ENCODE measurements at places on chromosomes 12 and 14. TPM values are rescaled to one million over a fixed set of nuclear protein-coding genes. Genes with fewer than 3 reads are reported as not detected.

The CLEC6A gene
- not detected for total RNA-seq

The SP1 gene
- total RNA-seq: 51.1 TPM

The SAMD15 gene
- 8.5 TPM for total RNA-seq

The FOXN4 gene
- total RNA-seq: not detected

The GDF3 gene
- total RNA-seq: not detected

The STON2 gene
- total RNA-seq: 51.6 TPM

The CPM gene
- total RNA-seq: 11.1 TPM

The CLEC2B gene
- 0.78 TPM for total RNA-seq

The SIRT4 gene
- 1.0 TPM for total RNA-seq

The SMIM41 gene
- total RNA-seq: 0.39 TPM

The TNFAIP2 gene
- 60.6 TPM for total RNA-seq

The SLC5A8 gene
- not detected for total RNA-seq

The ADAMTS20 gene
- not detected for total RNA-seq

The POMT2 gene
- 7.7 TPM for total RNA-seq

The TMEM179 gene
- 0.11 TPM for total RNA-seq

The GPR162 gene
- total RNA-seq: 2.7 TPM

The PPP4R4 gene
- 6.6 TPM for total RNA-seq

The IL22 gene
- total RNA-seq: not detected

The SOX5 gene
- total RNA-seq: 86.2 TPM

The KIF5A gene
- under 0.01 TPM for total RNA-seq

The SIX6 gene
- not detected for total RNA-seq

The DDX24 gene
- total RNA-seq: 172 TPM

The TMEM253 gene
- total RNA-seq: not detected

The LRP1-AS gene
- total RNA-seq: not detected

The CHGA gene
- total RNA-seq: not detected

The SERPINA9 gene
- 0.43 TPM for total RNA-seq

The JPH4 gene
- total RNA-seq: not detected

The TRHDE gene
- total RNA-seq: not detected

The AVPR1A gene
- total RNA-seq: not detected

The ACSS3 gene
- 12.6 TPM for total RNA-seq

The E2F7 gene
- 3.1 TPM for total RNA-seq

The TAS2R19 gene
- total RNA-seq: 11.1 TPM

The AMDHD1 gene
- total RNA-seq: 1.1 TPM

The C1QL4 gene
- total RNA-seq: not detected

The RPGRIP1 gene
- not detected for total RNA-seq

The MANSC1 gene
- 16.2 TPM for total RNA-seq

The INHBE gene
- total RNA-seq: not detected

The CLEC4E gene
- not detected for total RNA-seq

The FSCB gene
- total RNA-seq: not detected

The ANKS1B gene
- total RNA-seq: 4.4 TPM

The MNAT1 gene
- 65.2 TPM for total RNA-seq

The GUCY2C gene
- total RNA-seq: 0.11 TPM

The OR4L1 gene
- not detected for total RNA-seq

The KRT1 gene
- not detected for total RNA-seq

The KRT76 gene
- total RNA-seq: not detected
